Activated T-helper 2 cell treated with anti-CD3 and anti-CD28 coated beads, Interferon-gamma antibody, Interleukin-2, Interleukin-4, amounts not matched to agents 10 μg/mL and 5 μg/mL and 100 μg/mL, durations not matched to agents 14 hours and 24 hours and 36 hours (primary cell): ENCODE measurements at places on chromosomes 7 and 10. TPM values are rescaled to one million over a fixed set of nuclear protein-coding genes. Genes with fewer than 3 reads are reported as not detected.

DNA sequence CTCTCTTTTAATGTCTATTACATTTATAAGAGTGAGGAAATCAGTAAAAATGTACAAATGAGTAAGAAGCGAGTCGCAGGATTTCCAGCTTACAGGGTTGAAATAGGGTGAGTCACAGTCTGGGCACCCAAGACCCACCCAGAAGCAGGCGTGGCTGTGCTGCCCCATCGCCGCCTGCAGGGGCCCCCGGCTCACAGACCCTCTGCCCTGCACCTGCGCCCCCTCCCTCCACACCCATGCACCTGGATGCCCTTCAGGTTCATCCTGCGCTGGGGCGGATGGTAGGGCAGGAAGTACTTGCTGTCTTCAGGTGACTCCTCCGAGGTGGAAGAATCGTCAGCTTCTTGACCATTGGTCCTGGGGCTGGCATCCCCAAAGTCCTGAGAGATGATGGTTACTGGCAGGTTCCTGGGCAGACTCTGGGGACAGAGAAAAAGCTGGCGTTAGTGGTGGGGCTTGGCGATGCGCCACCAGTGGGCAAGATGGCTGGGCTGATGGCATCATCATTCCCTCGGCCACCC is 90.2 kb upstream of the GNA12 start:
- peaks cover 73% of the 10 kb centered on the region for H3K36me3 ChIP-seq
- no peak overlapping the region for H3K4me3 ChIP-seq
- H3K27ac ChIP-seq = peak overlapping the region; percentile 93
- peaks cover 4% of the 10 kb centered on the region for H3K4me1 ChIP-seq
- no peak for DNase-seq

The ZC3HAV1L gene
- 38.2 and 39.4 TPM in 2 replicates for total RNA-seq

DNA sequence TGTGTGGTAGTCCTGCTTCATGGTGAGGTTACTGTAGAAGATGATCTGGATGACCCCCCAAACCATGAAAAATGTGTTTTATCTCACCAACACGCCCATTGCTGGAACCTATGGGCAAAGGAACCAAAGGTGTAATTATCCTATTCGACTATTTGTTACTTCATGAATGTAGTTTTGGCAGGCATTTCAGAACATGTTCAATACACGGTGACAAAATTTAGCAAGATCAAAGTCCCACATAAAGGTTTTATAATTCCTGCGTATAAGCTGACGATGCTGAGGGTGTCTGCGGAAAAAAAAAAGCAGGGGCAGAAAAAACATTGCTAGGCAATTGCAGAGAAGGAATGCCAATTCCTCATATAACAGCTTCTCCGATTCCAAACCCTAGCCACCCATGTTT is 13.3 kb downstream of the RAPGEF5 start:
- no peak overlapping the region for H3K27ac ChIP-seq
- no peaks in the 10 kb centered on the region for H3K4me1 ChIP-seq
- DNase-seq = no peak
- no peak overlapping the region for H3K4me3 ChIP-seq
- H3K27me3 ChIP-seq = peaks cover 11% of the 10 kb centered on the region

- H3K27ac ChIP-seq = no peak overlapping the region
- no peaks in the 10 kb centered on the region for H3K36me3 ChIP-seq
- DNase-seq = no peak
- no peaks in the 10 kb centered on the region for H3K27me3 ChIP-seq
- H3K4me3 ChIP-seq = no peak overlapping the region
- H3K4me1 ChIP-seq = no peaks in the 10 kb centered on the region
Measured at GRCh38 chr7:67823345-67823744, 826.7 kb downstream of the TYW1 start.
